Activated naive CD4-positive, alpha-beta T cell treated with anti-CD3 and anti-CD28 coated beads, Interleukin-2, amount 50 U/mL, for 16 hours (primary cell): ENCODE measurements at places on chromosomes 5 and 9.
A peak's percentile ranks its signal among the peaks of the same experiment; 100 is the strongest.

DNA sequence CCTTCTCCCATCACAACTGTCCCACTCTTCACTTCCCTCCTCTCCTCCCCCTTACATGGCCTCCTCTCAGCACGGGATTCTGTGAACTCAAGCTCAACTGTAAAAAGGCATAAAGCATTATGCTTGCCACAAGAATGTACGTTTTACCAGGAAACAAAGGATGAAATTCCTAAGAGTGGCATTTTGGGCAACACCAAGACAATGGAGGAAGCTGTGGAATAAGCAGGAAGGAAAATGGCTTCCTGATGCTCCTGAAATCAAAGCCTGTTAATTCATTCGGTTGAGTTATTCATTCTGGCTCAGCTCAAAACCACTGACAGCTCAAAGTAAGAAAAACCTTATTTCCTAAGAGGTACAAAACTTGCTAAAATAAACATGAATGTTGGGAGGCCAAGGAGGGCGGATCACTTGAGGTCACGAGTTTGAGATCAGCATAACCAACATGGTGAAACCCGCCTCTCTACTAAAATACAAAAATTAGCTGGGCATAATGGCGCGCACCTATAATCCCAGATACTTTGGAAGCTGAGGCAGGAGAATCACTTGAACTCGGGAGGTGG is 40.8 kb upstream of the DMRT1 start:
- DNase-seq = no peak

GRCh38 chr9:26457151-26457550 is 435.5 kb downstream of the CAAP1 start:
- DNase-seq = no peak

DNA sequence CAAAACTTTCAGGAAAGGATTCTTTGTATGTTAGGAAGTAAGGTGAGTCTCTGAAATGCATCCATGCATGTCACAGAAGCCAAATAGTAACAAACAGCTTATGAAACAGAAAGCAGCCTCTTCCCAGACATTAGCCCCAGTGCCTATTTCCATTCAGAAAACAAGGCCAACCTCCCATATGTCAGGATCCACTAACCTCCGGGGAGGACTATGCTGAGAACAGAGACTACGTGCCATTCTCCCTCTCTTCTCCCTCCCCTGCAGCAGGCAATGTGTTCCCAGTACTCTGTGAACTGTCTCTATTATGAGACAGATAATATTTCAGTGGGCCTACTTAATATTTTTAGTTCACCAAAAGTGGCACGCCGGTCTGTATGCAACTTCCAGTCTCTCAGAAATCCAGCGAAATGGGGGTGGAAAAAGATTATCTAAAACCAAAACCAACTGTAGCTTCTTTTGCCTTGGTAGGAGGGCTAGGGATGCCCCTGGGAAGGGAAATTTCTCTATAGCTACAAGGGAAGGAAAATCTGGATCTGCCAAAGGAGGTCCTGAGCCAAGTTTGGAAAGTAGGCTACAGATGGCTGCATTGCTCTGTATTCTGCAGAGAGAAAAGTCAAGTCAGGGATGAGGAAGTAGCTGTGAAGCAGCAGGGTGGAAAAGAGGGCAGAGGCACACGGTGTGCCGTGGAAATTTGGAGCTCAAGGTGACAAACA is 42.0 kb downstream of the VLDLR start:
- no peak for DNase-seq

DNA sequence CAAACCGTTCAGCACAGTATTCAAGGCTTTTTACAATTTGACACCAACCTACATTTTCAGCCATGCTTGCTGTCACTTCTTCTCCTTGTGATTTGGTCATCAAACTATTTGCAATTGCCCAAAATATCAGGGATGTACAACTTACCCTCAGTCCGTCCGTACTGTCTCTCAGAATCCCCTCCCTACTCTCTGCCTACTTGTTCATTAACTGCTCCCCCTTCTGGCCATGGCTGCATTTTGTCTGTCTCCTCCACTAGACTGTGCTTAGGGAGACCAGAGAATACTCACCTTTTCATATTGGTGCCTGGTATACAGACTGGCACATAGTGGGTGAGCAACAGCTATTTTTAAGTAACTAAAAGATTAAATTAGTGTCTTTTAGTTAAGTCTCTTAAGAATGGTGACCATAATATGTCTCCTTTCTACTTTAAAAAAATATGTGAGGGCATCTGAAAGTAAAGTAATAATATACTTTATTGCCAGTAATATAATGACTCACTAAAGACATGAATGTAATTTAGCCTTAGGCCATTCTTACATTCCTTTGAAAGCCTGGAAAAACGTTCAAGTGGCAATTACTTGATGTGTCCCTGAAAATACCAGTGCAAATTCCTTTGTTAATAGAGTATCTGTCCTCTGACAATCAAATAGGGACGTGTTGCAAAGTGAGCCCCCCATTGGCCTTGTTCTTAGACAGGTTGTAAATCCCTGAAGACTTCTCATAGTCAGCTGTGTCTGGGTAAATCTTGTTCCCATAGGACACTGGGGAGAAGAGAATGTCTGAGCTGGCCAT is 27.8 kb downstream of the PRLR start:
- DNase-seq = peak; percentile 30

GRCh38 chr5:154302161-154302560 is 111.6 kb downstream of the GALNT10 start:
- no peak for DNase-seq

GRCh38 chr5:138898742-138899141 is 23.6 kb upstream of the LRRTM2 start:
- no peak for DNase-seq

DNA sequence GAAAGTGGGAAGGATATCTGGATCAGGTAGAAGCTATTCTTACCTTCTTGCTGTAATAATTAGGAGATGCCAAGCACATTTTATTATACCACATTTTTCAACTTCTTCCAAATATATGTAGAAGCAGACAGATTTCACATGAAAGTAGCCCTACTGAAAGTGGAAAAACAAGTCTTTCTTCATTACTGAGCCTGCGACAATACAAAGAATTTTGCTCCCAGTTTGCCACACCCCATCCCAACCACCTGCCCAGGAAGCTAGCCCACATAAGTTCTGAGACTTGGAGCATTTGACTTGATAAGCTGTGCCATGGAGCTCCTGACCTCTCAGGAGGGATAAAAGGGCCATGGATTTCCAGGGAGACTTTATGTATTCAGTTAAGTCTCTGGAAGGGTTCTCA is 249.1 kb upstream of the ADCY2 start:
- DNase-seq = no peak

DNA sequence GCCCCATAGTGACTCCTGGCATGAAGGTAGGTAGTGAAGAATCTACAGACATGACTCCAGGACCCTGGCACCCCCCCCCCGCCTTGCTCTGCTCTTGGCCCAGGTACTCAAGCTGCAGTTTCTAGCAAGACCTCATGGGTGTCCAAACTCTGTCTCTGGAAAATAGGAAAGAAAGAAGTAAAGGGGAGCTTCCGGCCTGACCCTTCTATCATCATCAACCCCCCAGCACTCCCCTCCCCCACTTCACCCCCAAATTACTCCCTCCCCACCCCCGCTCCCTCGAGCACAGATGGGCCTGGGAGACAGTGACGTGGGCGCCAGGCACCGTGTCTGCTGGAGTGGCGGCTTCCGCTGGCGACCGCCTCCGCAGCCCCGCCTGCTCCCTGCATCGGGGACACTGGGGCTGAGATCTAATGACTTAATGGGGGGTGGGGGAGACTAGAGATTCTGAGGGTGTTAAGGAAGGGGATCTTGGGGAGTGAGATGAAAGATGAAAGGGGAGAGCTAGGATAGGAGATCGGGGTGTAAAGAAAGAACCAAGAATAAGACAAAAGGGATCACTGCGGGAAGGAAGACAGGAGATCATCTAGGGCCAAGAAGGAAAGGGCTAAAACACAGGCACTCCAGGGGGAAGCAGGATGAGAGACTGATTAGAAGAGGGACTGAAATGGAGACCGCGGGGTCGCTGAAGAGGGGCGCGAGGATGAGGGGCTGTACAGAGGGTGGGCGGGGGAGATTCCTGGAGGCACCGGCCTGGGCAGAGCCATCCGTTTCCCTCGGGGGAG is 1.1 kb upstream of the DNAJB5 start:
- peak; percentile 35 for DNase-seq

GRCh38 chr5:165695796-165696195 is 2190.4 kb downstream of the MAT2B start:
- DNase-seq = no peak

GRCh38 chr9:123642291-123643278 is 286.6 kb downstream of the CRB2 start:
- DNase-seq = no peak

- DNase-seq = no peak
Measured at GRCh38 chr9:37942621-37943344, 38.9 kb upstream of the SLC25A51 start.

DNA sequence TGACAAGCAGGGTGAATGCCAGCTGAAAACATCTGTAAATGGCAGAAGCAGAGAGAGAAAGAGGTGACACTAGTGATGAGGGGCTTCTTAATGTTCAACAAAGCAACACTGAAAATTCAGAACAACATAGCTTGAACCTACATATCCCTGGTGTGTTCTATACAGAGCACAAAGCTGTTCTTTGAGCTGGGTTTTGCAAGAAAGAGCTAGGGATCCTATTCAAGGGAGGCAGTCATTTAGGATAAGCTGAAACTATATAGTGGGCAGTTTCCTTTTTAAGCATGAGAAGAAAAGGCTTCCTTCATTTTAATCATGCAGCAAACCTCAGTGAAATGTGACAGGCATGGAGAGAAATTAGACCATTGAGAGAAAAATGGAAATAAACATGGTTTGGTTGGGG is 45.6 kb upstream of the RAI14 start:
- no peak for DNase-seq

DNA sequence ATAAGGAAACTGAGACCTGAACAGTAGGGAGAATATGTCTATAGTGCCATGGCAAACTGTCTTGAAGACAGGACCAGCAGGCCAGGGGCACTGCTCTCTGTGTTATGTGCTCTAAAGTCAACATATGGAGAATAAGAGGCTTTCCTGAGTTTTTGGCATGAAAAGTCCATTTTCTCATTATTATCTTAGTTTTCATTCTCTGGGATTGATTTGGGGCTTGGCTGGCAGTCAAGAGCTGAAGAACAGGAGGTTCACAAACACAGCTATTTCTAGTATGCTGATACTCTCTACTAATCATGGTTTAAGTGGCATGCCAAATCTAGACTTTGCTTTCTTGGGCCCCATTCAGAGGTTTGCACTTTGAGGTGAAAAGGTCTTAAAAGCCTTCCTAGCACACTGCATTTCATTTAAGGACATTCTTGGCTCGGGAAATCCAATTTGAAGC is 404.4 kb downstream of the ZNF608 start:
- DNase-seq = no peak

GRCh38 chr5:169988947-169989346 is 8.7 kb upstream of the INSYN2B start:
- DNase-seq = no peak

- no peak for DNase-seq
Measured at GRCh38 chr5:147746986-147747385, 35.5 kb downstream of the JAKMIP2 start.

GRCh38 chr5:21254161-21254560 is 1266.2 kb upstream of the CDH18 start:
- no peak for DNase-seq

DNA sequence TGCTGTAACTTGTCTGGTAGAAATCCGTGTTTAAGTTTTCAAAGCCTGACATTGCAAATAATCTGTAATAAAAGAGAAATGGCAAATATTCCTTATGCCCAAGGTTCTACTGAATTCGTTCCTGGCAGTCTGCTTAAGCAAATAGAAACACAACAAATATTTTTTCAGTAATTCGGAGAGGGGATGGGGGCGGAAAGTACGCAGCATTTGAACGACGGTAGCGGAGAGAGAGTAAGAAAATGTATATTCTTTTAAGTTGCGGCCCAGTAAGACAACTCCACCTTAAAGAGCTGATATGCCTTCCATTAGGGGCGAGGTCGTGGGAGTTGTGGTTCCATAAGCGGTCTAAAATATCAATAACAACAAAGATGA is 569 bp downstream of the YIPF5 start:
- DNase-seq = no peak

DNA sequence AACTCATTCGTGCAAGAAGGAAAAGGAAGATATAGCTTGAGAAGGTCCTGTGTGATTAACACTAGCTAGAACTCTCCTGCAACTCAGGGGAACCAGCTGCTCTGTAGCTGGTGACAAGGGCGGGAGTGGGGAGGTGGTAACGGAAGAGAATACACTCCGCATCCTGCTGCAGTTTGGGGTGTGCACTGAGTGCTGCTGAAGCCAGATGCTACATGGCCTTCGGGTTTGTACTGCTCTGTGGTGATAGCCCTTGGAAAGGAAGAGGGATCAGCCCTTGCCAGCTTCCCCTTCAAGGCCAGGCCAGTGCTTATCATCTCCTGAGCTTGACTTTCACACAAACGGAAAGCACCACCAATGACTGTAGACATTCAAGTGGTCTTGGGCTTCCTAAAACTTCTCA is 34.3 kb downstream of the FRMD3 start:
- no peak for DNase-seq

- no peak for DNase-seq
Measured at GRCh38 chr5:82772281-82772680, 304.9 kb downstream of the TMEM167A start.

- DNase-seq = no peak
Measured at GRCh38 chr9:129714511-129715061, 38.3 kb downstream of the PTGES start.

DNA sequence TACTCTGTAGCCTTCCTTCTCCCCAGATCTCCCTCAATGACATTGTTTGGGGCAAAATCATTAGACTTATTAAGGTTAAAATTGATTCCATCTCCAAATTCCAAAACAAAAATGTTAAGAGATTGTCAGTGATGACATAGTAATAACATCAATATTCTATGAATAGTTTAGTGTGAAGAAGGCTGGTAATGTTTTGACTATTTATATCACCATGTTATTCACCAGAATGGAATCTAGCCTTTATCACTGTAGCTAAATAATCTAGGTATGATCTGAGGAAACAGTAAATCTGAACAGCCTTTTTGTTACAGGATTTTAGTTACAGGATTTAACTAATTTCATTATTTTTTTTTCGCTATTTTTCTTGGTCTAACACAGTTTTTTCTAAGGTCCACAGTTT is 929 bp upstream of the PLPP6 start:
- no peak for DNase-seq

- no peak for DNase-seq
Measured at GRCh38 chr5:29412979-29413378, 1780.5 kb upstream of the CDH6 start.

DNA sequence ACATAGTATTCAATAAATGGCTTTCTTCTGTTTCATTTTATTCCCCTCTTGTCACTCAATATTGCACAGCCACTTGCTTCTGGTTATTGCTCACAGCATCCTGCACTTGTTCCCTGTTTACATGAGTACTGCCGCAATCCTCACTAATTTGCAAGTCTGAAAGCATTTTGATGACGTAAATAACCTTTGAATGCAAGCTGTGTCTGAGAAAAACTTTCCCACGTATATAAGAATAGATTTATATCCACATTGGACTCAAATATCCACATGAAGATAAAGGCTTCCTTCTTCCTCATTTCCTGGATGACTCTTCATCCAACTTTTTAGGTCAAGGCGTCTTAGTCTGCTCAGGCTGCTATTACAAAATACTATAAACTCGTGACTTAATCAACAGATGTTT is 88.2 kb upstream of the DAP start:
- DNase-seq = no peak
